ENCODE measurements at places on chromosomes 1 and 21.

- DNase-seq = no peak
These were observed 27.8 kb downstream of the FBXO42 start for GRCh38 chr1:16324456-16324890.

DNA sequence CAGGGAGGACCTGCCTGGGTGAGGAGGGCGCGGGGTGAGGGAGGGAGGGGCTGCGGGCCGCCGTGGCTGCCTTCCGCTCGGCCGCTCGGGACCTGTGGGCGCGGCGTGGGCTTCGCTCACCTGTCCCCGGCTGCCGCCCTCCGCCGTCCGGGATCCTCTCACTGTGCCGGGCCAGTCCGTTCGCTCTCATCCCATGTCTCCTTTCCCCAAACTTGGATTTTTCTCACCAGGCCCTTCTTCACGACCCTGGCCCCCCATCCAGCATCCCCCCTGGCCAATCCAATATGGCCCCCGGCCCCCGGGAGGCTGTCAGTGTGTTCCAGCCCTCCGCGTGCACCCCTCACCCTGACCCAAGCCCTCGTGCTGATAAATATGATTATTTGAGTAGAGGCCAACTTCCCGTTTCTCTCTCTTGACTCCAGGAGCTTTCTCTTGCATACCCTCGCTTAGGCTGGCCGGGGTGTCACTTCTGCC is 362 bp downstream of the ZBTB48 start:
- DNase-seq = no peak

GRCh38 chr1:68111519-68112436 is 61.4 kb upstream of the DIRAS3 start:
- DNase-seq = no peak

DNA sequence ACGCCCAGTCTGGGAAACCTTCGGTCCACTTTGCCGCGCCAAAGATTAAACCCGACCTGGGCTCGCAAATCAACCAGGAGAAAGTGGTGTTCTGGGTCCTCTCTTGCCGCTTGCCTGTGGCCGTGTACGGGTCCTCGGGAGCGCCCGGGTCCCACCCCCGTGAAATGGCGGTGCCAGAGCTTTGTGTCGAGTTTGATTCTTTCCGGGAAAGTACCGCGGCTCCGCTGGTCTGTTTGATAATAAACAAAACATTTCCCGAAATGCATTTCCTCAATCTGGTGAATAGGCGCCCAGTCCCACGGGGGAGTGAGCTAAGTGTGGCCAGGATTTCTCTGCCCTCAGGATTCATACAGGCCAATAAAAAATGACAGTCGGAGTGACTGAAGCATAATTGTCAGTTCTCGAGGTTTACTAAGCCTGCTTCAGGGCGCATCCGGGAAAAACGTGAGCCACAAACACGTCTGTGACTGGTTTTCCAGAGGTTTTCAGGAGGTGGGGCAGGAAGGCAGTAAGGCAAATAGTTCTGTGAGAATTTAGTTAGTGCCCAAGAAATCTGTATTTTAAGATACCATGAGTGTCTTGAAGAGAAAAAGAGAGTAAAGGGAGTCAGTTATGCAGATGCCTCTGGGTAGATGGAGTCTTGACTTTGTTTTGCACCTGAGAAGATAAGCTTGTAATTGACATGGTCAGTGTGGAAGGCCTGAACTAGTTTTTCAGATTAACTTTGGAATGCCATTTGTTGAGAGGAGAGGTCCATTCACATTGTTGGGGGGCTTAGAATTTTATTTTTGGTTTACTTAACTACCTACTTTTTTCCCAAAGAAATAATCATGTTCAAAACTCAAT is 675 bp downstream of the IFNAR1 start:
- DNase-seq = no peak

DNA sequence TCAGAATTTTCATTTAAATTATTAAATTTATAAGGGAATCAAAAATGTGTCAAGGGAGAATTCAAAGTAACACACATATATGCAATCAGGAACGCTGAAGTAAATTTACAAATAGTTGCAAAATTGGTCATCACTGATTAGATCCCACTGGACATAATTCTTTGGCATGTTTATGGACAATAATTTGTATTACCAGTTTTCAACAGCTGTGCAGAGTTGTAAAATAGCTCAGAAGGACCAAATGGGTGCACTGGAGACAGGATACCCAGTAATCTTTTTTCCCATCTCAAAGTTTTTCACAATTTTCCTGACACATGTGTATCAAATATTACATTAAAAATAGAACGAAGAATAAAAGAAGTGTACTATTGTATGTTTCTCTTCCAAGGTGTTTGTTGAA is 4.1 kb upstream of the ANGPTL1 start:
- no peak for DNase-seq

- DNase-seq = no peak
These were observed 18.5 kb upstream of the EPHA2 start for GRCh38 chr1:16174261-16174868.
